ENCODE measurements at places on chromosomes 11 and 22. TPM values are rescaled to one million over a fixed set of nuclear protein-coding genes. Genes with fewer than 3 reads are reported as not detected.

GRCh38 chr22:41914611-41915034 is 251 bp downstream of the SHISA8 start:
- no peaks in the 10 kb centered on the region for H3K36me3 ChIP-seq
- peaks cover 15% of the 10 kb centered on the region for H3K4me1 ChIP-seq
- H3K27ac ChIP-seq = no peak overlapping the region

GRCh38 chr11:106523171-106523570 is 445.7 kb downstream of the AASDHPPT start:
- H3K27ac ChIP-seq = no peak overlapping the region
- no peak for DNase-seq
- H3K27me3 ChIP-seq = no peaks in the 10 kb centered on the region
- H3K4me3 ChIP-seq = no peak overlapping the region
- H3K36me3 ChIP-seq = no peaks in the 10 kb centered on the region

GRCh38 chr11:1022411-1022810 is 14.1 kb downstream of the MUC6 start:
- H3K4me3 ChIP-seq = no peak overlapping the region
- no peak overlapping the region for H3K27ac ChIP-seq
- H3K4me1 ChIP-seq = no peaks in the 10 kb centered on the region
- no peaks in the 10 kb centered on the region for H3K36me3 ChIP-seq
- DNase-seq = no peak

The ELMOD1 gene
- 0.53 TPM for total RNA-seq

The MYO7A gene
- 3.6 TPM for total RNA-seq

GRCh38 chr11:93526641-93527583 is 16.3 kb downstream of the SMCO4 start:
- no peak overlapping the region for H3K27ac ChIP-seq
- no peaks in the 10 kb centered on the region for H3K27me3 ChIP-seq
- H3K4me3 ChIP-seq = no peak overlapping the region

DNA sequence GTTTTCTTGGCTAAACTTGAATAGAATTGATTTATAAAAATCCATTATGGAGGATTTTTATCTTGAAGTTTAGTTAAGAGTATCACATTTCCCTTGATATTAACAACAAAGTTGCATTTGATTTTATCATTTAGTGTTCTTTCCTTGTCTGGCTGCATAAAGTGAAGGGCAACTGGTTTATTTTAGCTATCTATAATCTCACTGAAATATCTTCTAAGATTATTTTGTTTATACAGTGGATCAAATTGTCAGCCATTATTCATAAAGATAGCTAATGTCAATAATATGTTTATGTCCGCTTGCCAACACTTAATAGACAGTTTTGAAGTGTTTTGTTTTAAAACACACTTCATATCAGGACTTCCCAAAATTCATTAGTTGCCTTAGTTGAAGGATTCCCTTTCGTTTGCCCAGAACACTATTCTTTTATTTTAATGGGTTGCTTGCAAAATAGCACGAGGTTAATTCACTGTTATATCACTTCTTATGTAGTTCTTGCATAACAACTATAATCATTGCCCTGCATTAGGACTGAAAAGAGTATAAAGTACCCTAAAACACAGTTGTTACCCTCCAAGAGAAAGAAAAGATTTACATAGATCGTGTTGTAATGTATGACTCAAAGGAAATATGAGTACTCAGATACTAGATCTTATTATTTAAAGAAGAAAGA is 73.0 kb downstream of the MSANTD4 start:
- no peak for DNase-seq
- H3K27me3 ChIP-seq = no peaks in the 10 kb centered on the region
- no peaks in the 10 kb centered on the region for H3K4me1 ChIP-seq

The CCDC116 gene
- 0.53 TPM for total RNA-seq

The MYRF gene
- 1.8 TPM for total RNA-seq

DNA sequence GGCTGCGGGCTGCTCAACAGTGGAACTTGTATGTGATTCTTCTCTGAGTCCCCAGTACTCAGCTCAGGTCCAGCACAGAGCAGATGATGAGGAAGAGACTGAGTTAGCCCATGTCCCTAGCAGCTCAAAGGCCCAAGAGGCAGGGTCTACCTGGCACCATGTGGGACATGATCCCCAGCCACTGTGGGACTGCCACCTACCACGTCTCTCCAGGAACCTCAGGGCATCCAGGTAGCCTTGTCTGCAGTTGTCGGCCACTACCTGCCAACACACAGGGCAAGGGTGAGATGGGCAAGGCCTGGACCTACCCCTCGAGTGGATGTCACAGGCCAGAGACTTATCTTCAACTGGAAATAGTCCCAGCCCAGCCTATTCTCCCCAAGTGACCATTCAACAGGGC is 4.4 kb downstream of the PNPLA5 start:
- H3K27ac ChIP-seq = no peak overlapping the region
- DNase-seq = no peak
- H3K4me1 ChIP-seq = no peaks in the 10 kb centered on the region
- peaks cover 13% of the 10 kb centered on the region for H3K27me3 ChIP-seq
- H3K36me3 ChIP-seq = no peaks in the 10 kb centered on the region

DNA sequence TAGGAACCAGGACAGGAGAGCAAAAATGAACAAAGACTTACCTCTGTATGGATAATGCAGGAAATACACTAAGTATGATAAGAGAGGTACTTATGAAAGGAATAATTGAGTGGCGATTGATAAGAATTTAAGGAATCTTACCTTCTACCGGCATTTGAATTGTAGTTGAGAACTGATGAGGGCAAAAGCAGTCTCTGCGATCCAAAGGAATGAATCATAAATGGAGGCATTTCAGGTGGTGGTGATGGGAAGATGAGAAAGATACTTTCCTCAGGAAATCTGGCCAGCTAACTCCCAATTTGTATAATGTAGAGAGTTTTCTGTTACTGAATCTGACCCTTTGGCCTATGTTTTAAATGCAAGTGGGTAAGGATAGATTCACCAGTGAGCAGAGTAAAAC is 71.9 kb upstream of the C11orf87 start:
- no peak overlapping the region for H3K4me3 ChIP-seq
- no peaks in the 10 kb centered on the region for H3K4me1 ChIP-seq
- no peak overlapping the region for H3K27ac ChIP-seq
- DNase-seq = no peak
- no peaks in the 10 kb centered on the region for H3K36me3 ChIP-seq

The TTC36 gene
- 0.60 TPM for total RNA-seq

- no peak overlapping the region for H3K27ac ChIP-seq
- no peaks in the 10 kb centered on the region for H3K4me1 ChIP-seq
- H3K4me3 ChIP-seq = no peak overlapping the region
- DNase-seq = no peak
These were observed 98.6 kb downstream of the SEZ6L start for GRCh38 chr22:26267856-26268255.

DNA sequence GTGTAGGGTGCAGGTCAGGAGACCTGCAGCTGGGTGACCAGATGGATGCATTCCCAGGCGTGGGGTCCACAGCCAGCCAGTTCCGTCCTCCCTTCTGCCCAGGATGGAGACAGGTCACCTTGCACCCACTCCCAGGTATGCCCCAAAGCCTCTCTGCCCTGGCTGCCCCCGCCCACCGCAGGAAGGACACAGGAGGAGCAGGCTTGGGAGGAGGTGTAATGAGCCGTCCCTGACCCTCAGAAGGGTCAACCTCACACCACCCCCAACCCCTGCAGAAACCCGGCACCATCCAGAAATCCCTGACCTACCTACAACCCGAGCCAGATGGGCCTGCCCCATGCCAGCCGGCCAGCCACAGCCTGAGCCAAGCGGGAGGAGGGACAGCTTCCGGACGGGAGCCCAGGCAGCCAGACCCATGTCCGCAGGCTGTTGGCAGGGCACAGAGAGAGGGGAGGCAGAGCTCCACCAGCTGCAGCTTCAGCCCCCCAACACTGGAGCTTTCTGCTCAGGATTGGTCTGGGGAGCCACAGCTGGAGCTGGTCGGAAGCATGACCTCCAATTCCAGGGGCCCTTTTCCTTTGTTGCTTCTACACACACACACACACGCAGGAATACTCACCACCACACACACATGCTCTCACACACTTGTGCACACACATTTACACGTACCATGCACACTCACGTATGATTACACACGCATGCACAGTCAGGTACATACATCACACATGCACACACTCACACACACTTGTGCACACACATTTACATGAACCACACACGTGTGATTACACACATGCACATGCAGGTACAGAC is 5.3 kb downstream of the IFITM10 start:
- no peak overlapping the region for H3K4me3 ChIP-seq
- no peaks in the 10 kb centered on the region for H3K4me1 ChIP-seq
- H3K27ac ChIP-seq = no peak overlapping the region
- H3K27me3 ChIP-seq = peaks cover 13% of the 10 kb centered on the region
- H3K36me3 ChIP-seq = no peaks in the 10 kb centered on the region

DNA sequence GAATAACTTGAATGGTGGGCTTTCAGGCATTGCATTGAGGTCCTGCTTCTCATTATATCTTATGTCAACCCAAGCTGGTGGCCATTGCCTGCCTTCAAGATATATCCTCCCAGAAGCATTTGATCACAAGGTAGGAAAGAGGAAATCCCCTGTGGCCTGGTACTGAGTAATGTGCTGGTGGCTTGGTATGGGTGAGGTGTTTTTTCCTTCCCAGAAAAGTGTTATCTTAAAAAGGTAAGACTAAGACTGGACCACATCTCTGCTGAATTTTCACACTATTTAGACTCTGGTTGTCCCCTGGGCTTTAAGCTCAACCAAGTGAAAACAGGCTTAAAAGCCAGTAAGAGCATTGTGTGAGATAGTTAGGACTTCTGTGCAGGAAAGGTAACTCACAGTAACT is 3.7 kb downstream of the INSC start:
- H3K4me3 ChIP-seq = no peak overlapping the region
- no peaks in the 10 kb centered on the region for H3K36me3 ChIP-seq
- H3K27ac ChIP-seq = no peak overlapping the region
- H3K27me3 ChIP-seq = no peaks in the 10 kb centered on the region
- DNase-seq = no peak

The CTSC gene
- 130 TPM for total RNA-seq

The FEN1 gene
- 57.9 TPM for total RNA-seq

GRCh38 chr11:134742224-134742612 is 330.2 kb upstream of the B3GAT1 start:
- H3K4me1 ChIP-seq = peaks cover 25% of the 10 kb centered on the region
- H3K36me3 ChIP-seq = no peaks in the 10 kb centered on the region
- no peak overlapping the region for H3K4me3 ChIP-seq
- H3K27me3 ChIP-seq = peaks cover 3% of the 10 kb centered on the region
- peak; percentile 4 for DNase-seq
- H3K27ac ChIP-seq = peak overlapping the region; percentile 61

The ATF4 gene
- total RNA-seq = 312 TPM

DNA sequence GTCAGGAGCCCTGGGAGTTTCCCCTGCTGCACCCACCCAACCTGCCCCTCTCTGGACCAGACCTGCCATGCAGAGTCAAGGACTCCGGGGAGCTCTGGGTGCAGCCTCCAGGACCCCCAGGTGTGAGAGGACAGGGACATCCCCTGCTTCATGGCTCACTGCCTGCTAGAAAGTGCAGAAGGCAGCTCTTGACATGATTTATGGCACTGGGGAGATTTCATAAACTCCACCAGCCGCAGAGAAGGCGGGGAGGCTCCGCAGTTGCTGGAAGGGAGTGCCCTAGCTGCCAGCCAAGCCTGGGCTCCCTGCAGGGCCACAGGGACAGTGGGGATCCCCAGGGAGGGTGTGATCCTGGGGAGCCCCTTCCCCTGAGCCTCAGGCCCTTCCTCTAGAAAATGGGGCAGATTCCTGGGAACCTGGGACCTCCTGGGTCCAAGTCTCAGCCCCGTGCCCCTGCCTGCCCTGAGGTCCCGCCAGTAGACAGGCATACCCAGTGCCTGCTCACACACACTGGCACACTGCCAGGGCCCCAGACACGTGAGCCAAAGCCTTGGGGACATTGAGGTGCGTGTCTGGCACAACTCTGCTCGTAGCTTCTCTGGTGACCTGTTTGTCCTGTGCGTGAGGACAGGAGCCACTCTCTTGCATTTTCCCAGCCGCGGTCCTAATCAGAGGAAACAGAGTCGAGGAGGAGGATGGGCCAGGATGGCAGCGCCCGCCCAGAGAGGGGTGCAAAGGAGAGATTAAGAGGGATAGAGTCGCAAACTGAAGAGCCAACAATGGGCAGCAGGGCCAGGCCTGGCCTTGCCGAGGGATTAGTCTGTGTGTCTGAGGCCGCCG is 13.8 kb downstream of the CABP7 start:
- no peak for DNase-seq
- H3K27me3 ChIP-seq = no peaks in the 10 kb centered on the region
- no peak overlapping the region for H3K4me3 ChIP-seq
- H3K4me1 ChIP-seq = no peaks in the 10 kb centered on the region
- H3K27ac ChIP-seq = no peak overlapping the region
- no peaks in the 10 kb centered on the region for H3K36me3 ChIP-seq

DNA sequence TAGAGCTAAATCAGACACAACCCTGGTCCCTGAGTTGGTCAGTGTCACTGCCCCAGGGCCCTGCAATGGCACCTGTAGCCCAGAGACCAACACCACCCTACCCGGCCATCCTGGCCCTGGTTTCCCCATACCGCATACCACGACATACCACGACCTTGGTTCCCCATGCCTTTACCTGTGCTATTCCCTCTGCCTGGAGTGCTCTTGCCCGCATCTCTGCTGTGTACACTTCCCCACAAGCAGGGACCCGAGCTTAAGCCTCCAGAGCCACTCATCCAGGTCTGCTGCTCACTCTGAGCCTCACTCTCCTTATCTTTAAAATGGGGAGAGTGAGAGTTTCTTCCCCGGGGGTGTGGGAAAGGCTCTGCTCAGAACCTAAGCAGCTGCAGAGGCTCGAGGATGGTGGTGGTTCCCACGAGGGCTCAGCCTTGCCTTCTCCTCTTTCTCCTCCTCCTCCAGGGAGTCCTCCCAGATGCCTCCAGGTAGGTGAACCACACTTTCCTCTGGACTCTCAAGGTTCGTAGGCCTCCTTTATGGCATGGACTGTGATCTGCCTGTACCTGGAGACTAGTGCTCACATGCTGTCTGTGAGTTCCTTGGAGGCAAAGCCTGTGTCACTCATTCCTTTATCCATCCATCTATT is 48.1 kb downstream of the WNT7B start:
- H3K27ac ChIP-seq = no peak overlapping the region
- H3K4me1 ChIP-seq = no peaks in the 10 kb centered on the region
- H3K36me3 ChIP-seq = no peaks in the 10 kb centered on the region
- no peak overlapping the region for H3K4me3 ChIP-seq
- no peaks in the 10 kb centered on the region for H3K27me3 ChIP-seq
- DNase-seq = no peak

The ZC3H12C gene
- total RNA-seq = 14.7 TPM

GRCh38 chr11:124656774-124657630 is 16.5 kb downstream of the SIAE start:
- no peaks in the 10 kb centered on the region for H3K27me3 ChIP-seq
- DNase-seq = no peak
- H3K4me3 ChIP-seq = no peak overlapping the region
- H3K36me3 ChIP-seq = no peaks in the 10 kb centered on the region

GRCh38 chr11:65911682-65912568 is 6.9 kb downstream of the C11orf68 start:
- peaks cover 46% of the 10 kb centered on the region for H3K4me1 ChIP-seq
- H3K4me3 ChIP-seq = no peak overlapping the region
- H3K27me3 ChIP-seq = no peaks in the 10 kb centered on the region
- peak overlapping the region; percentile 74 for H3K27ac ChIP-seq
- H3K36me3 ChIP-seq = no peaks in the 10 kb centered on the region
- DNase-seq = peak; percentile 58
